Left ventricle myocardium superior (tissue), 1 donor: ENCODE measurements at places on chromosomes 1 and 21. TPM values are rescaled to one million over a fixed set of nuclear protein-coding genes. Genes with fewer than 3 reads are reported as not detected.

The DAB1 gene
- total RNA-seq, result 2.6 TPM

DNA sequence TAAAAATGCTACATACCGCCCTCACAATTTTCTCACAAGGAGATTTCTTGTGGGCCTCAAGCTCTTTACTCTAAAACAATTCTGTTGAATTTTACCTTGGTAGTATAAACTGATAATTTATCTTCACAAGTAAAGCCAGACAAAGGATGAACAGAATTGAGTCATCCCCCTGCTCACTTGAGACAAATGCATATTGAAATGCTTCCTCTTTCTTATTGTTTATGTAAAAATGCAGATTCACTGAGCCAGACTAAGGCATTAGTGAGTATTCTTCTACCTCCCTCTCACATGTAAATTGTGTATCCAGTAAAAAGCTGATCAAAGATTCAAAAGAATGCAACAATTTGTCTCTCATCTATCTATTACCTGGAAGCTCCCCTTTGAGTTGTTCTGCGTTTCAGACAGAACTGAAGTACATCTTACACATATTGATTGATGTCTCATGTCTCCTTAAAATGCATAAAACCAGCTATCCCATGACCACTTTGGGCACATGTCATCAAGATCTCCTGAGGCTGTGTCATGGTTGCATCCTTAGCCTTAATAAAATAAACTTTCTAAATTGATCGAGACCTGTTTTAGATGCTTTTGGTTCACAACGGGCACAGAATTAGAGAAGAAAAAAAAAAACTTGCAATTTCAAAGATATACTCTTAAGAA, 743.1 kb upstream of the B3GALT2 start:
- DNase-seq, result no peak

The NBPF4 gene
- not detected for total RNA-seq

The SH2D1B gene
- 0.40 TPM for total RNA-seq

The RBM15 gene
- 14.1 TPM for total RNA-seq

DNA sequence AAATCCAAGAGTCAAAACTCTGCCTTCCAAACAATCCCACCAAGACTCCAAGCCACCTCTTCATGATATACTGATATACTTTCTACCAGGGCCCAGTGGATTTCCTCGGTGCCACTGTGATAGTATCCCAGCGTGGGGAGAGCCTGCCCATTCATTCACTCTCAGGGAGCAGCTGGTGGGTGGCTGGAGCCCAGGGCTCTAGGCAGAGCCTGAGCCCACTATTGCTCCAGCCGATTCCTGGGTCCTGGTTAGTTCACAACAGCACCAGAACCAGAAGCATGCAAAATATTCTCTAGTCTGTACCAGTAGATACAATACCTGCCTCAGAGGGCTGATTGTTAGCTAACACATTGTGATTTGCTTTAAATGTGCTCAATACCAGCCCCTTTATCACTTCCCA, 831 bp downstream of the CSRP1 start:
- no peak for DNase-seq

DNA sequence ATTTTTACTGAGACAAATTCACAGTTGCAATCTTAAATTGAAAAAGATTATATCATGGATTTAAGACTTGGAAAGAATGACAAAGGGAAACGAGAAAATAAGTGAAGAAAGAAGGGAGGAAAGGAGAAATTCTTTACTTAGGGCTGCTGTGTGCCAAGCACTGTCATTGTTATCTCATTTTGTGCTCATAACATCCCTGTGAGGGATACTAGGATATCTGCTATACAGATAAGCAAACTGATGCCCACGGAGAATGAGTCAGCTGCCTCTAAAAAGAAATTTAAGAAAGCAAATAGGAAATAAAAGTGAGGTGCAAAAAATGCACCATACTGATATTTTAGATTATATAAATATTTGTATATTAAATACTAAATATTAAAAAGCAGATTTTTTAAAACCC, 183.6 kb upstream of the NR5A2 start:
- DNase-seq, result no peak

GRCh38 chr1:34739613-34740012, 15.2 kb upstream of the GJB5 start:
- no peak for DNase-seq

The LRRC38 gene
- 0.15 TPM for total RNA-seq

DNA sequence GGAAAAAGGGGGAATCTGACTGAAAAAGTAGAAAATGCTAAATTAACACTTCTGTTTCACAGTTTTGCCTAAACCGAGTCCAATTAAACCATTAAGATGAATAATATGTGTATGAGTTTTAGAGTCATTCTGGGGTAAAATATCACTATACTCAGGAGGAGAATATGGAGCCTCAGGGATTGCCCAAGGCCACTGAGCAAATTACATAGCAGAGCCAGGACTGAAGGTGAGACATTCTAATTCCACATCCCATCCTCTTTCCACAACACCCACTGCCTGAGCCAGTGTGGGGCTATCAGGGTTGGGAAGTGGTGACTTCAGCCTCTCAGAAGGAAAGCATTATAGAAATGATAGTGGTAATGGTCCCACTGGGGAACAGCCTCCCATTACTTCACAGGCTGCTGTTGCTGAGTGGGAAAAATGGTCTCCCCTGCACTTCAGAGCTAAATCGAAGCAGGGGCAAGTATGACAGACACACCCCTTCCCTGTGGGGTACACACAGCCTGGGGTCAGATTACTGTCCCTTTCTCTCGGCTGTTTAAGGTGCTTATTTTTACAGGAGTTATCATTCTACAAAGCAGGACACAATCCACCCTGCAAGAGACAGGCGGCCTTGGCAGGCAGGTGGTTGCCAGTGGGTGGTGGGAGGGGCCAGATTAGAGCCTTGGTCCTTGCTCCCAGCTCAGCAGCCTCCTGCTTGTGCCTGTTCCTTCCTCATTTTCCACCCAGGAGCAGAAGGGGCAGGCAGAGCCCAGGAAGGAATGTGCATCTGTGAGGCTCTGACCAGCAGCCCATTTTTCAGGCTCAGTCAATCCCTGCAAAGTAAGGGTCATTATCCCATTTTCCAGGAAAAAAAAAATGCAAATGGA, 9.5 kb upstream of the BCAR3 start:
- DNase-seq, result no peak

GRCh38 chr1:51139474-51139873, 37.4 kb downstream of the C1orf185 start:
- no peak for DNase-seq

The VCAM1 gene
- total RNA-seq, result 4.7 TPM

- no peak for DNase-seq
Observed at GRCh38 chr1:8870616-8871538, 7.6 kb downstream of the ENO1 start.

DNA sequence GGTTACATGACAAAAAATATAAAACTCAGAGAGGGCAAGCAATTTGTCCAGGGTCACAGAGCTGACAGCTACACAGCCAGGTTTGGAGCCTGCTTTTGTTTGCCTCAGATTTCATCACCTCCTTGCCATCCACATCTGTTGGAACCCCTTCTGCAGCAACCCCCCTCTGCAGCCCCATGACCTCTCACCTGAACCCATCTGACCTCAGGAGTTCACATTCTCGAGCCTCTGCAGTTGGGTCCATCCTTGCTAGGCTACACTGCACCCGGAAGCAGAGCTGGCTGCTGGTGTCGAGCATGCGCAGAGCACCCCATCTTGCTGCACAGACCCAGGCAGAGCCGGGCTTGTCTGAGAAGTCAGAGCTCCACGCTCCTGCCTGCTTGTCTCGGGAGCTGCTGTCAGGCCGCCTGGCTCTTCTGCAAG, 10.0 kb downstream of the C1QB start:
- DNase-seq, result no peak

DNA sequence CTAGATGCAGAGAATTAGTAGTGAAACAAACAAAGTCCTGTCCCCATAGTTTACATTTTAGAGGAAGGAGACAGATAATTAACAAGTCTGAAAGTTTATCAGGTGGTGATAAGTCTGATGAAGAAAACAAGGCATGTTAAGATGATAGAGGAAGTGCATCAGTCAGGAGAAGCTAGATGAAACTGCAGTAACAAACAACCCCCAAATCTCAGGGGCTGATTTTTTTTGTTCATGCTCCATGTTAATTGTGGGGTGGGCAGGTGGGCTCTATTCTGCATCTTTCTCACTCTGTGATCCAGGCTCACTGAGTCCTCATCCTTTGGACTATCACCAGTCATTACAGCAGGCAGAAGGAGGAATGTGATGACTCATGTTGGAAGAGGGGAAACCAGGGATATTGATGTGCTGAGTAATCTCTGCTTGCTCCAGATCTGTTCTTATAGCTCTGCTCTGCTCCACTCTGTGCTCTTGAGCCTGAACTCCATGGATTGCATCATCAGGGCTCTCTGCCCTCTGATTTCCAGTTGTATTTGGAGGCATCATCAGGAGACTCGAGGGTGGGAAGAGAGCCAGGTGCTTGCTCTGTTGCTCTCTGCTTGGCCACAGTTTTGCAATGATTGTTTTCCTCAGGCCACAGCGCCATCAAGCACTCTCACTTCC, 166.9 kb downstream of the IER5 start:
- no peak for DNase-seq

The PDC gene
- total RNA-seq, result not detected
